ENCODE measurements at places on chromosomes 4 and X. TPM values are rescaled to one million over a fixed set of nuclear protein-coding genes. Genes with fewer than 3 reads are reported as not detected.

Gene TBL1X
- 19.3 TPM for total RNA-seq

Gene GAGE12H
- total RNA-seq = not detected

Gene ZNF630
- total RNA-seq = 1.3 TPM

Gene LARP7
- 17.3 TPM for total RNA-seq

Gene TRIM61
- total RNA-seq = not detected

Gene VSIG1
- 0.65 TPM for total RNA-seq

Gene DMRTC1B
- total RNA-seq = not detected

Gene ATP1B4
- total RNA-seq = not detected

Gene IRS4
- not detected for total RNA-seq

Gene GLRA3
- not detected for total RNA-seq

Gene USP17L18
- total RNA-seq = not detected

Gene CENPI
- 17.7 TPM for total RNA-seq

Gene HTR2C
- total RNA-seq = not detected

Gene ODAPH
- not detected for total RNA-seq

Gene ZNF141
- total RNA-seq = 10.1 TPM

Gene ADGRG2
- not detected for total RNA-seq

Gene NWD2
- not detected for total RNA-seq

Gene PACRGL
- total RNA-seq = 17.0 TPM

Gene FREM3
- under 0.01 TPM for total RNA-seq

Gene CACNA1F
- total RNA-seq = not detected

Gene NDNF
- total RNA-seq = not detected

Gene PARM1
- 0.33 TPM for total RNA-seq

Gene IL13RA1
- total RNA-seq = 61.4 TPM

Gene PCDH7
- 1.4 TPM for total RNA-seq

Gene VEGFC
- 30.4 TPM for total RNA-seq

Gene UNC5C
- 1.3 TPM for total RNA-seq

Gene SOWAHD
- total RNA-seq = not detected

Gene IL2RG
- total RNA-seq = not detected

Gene DCAF12L2
- 0.33 TPM for total RNA-seq

Gene SLIT2
- 1.6 TPM for total RNA-seq

Gene SPINK2
- not detected for total RNA-seq

Gene GPRASP1
- 1.6 TPM for total RNA-seq

Gene BEX5
- not detected for total RNA-seq

Gene FSTL5
- 0.98 TPM for total RNA-seq

Gene UFSP2
- 31.5 TPM for total RNA-seq

Gene TEC
- total RNA-seq = 1.1 TPM

Gene DUX4
- not detected for total RNA-seq

Gene TRPC3
- total RNA-seq = not detected

Gene KIAA1210
- not detected for total RNA-seq

Gene IL3RA
- 22.4 TPM for total RNA-seq

Gene GAGE2A
- not detected for total RNA-seq

Gene USP17L26
- not detected for total RNA-seq

Gene CTAG1B
- total RNA-seq = not detected

Gene CLDN34
- not detected for total RNA-seq

Gene KLB
- total RNA-seq = not detected

Gene AVPR2
- total RNA-seq = not detected

Gene CXCL6
- 0.10 TPM for total RNA-seq
